ENCODE measurements at places on chromosomes 2 and 18.

DNA sequence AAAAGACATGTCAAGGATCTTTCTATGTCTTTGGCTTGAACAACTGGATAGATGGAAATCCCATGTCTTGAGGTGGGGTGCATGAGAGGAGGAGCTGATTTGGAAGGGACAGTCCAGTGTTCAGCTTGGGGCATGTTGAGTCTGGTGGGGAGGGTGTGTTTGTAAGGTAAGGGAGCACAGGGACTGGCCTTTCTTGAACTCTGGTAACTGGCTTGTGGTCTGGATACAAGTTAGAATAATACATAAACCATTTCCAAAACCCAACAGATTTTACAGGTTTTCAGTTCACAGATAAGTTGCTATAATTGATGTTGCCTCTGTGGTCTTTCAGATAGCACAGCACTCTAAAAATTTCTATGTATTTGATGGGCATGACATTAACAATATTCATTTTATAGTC is 24.2 kb downstream of the RHBDD1 start:
- DNase-seq = no peak

- no peak for DNase-seq
These were observed 126.2 kb downstream of the CAPN13 start for GRCh38 chr2:30681022-30681421.

DNA sequence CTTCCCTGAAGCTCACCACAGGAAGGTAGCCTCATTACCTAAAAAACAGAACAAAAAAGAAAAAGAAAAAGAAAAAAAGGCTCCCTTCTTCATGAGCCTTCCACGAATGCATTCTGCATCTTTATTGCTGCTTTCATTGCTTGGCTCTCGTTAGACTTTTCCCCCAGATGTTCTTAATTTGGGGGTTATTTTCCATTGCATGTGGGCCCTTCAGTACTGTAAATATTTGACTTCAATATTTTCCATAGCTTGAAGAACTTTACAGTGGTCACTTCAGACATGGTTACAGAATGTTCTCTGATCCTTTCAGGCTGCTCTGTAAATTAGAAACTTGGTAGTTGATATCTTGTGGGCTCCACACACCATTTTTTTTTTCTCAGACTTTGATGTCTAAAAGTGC is 65.6 kb upstream of the COPS8 start:
- no peak for DNase-seq

GRCh38 chr2:142562900-142563299 is 314.6 kb upstream of the KYNU start:
- no peak for DNase-seq

- DNase-seq = no peak
These were observed 86.4 kb downstream of the ARL4C start for GRCh38 chr2:234410526-234410925.

DNA sequence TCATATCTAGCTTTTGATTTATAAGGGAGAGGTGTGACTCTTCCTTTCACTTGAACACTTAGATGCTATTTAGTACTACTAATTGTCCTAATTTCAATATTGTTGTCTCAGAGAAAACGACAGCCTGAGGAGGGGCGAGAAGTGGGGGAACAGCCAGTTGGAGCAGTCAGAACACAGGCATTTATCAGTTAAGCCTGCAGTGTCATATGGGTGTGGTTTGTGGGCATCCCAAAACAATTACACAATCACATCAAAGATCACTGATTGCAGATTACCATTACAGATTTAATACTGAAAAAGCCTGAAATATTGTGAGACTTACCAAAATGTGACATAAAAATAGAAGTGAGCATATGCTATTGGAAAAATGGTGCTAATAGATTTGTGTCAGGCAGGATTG is 15.8 kb downstream of the TMEM131 start:
- no peak for DNase-seq

GRCh38 chr2:70702711-70703395 is 65.1 kb downstream of the ADD2 start:
- no peak for DNase-seq

GRCh38 chr2:53960476-53960875 is 10.3 kb downstream of the PSME4 start:
- no peak for DNase-seq

DNA sequence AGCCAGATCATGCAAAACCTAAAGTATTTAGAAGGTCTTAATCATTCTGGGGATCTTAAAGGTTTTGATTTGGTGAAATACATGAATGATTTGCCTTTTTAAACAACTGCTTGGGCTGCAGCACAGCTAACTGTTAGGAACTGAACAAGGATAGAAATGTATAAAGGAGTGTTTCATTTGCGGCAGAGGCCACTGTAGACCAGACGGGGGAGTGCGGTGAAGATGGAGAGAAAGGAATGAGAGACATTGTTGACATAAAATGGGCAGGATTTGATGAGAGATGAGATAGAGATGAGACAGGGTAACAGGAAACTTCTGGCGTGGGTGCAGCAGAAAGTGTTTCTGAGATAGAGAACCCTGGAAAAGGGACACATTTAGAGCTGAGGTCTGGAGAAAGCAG is 308.1 kb downstream of the TMX3 start:
- DNase-seq = no peak

- no peak for DNase-seq
These were observed 164.8 kb downstream of the ARHGAP15 start for GRCh38 chr2:143294068-143294467.

- DNase-seq = no peak
These were observed 154.0 kb downstream of the MAIP1 start for GRCh38 chr2:200109421-200109820.

DNA sequence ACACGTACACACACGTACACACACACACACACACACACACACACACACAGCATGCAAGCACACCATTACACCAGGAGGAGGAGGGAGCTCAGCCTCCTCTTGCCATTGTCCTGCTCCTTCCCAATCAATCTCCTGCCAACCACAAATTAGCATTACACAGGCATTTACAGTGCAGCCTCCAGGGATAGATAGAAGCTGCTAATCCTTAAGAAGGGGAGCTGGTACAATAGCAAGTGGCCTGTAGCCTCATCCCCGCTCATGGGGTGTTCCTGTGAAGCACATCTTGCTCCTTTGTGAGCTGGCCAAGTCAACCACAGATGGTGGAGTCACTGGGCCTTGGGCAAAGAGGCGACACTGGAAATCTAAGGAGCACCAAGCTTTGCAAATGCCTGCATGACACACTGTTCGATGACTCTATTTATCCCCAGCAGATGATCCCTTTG is 110.3 kb upstream of the PKDCC start:
- peak; percentile 39 for DNase-seq

DNA sequence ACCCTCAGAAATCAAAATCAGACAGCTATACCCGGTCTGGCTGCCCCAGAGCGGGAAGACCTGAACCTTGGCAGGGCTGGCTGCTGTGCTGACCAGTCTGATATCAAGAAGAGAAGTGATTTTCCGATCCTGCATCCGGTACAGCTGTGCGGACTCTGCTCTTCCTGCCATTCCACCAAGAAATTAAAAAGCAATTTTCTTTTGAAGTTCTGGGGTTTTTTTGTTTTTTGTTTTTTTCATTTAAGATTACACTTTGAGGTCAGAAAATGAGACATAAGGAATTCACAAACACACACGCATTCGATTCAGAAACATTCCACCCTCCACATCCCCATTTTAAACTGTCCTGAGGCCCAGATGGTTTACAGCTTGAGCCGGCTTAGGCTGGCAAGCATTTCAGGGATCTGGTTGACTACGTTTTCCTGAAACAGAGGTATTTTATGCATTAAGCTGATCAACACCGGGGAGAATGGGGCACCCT is 156.5 kb downstream of the COL6A3 start:
- DNase-seq = no peak

DNA sequence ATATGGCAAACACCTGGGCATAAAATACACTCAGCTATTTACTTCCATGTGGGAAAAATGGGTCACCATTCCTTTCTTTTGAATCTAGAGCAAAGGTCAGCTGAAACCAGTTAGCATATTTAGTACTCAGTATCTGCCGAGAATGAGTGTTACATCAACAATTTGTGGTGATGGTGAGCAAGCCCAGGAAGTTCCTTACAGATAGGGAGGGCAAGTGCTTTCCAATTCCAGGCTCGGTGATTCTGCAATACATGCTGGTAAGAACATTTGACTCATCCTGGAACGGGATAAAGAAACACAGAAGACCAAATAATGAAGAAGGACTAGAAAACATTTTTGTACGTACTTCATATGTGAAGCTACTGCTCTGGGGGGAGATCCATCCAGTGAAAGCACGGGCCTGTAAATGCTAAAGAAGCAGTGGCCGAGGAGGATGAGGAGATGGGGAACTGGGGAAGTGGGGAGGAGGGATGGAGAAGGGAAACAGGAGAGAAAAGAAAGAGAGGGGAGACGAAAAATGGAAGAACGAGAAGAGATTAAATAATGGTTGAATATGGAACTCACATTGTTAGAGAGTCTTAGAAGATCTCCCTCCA is 251.9 kb downstream of the TTC32 start:
- no peak for DNase-seq

DNA sequence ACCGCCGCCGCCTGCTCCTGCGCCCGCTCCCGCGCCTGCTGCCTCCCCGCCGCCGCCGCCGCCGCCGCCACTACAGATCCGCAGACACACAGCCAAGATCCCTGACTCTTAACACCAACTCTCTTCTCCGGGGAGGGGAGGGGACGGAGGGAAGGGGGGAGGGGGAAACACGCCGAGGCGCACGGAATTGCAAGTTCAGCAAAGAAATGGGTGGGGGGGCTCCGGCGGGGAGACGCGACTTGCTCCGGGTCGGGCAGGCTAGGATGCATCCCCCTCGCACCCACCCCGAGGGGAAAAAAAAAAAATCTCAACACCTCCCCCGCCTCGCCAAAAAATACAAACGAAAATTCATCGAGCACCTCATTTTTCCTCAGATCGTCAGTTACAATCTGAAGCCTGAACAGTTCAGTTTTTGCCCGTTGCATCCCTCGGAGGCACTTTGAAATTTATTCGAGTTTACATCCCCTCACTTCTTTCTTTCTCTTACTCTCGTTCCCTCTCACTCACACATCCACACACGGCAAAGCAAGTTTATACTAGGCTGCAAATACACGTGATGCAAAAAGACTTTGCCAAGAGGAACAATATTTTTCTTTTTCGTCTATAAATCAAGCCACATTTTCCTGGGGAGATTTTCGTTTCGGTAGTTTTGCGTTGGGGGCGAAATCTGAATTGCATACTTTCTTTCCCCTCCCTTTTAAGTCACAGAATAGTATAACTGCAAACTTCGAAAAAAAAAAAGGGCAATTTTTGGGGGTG is at the start of gene TCF4:
TSS of gene TCF4 (minus strand) at position 82 of the 759 bp plus-strand sequence. CDS start 1,076 bp downstream, outside the sequence.
- DNase-seq = peak; percentile 67

- no peak for DNase-seq
These were observed 60.1 kb upstream of the YWHAQ start for GRCh38 chr2:9690716-9691498.

- DNase-seq = no peak
These were observed 174.8 kb upstream of the COPS8 start for GRCh38 chr2:236910781-236911495.

GRCh38 chr2:197211881-197212342 is 98.7 kb downstream of the ANKRD44 start:
- no peak for DNase-seq

DNA sequence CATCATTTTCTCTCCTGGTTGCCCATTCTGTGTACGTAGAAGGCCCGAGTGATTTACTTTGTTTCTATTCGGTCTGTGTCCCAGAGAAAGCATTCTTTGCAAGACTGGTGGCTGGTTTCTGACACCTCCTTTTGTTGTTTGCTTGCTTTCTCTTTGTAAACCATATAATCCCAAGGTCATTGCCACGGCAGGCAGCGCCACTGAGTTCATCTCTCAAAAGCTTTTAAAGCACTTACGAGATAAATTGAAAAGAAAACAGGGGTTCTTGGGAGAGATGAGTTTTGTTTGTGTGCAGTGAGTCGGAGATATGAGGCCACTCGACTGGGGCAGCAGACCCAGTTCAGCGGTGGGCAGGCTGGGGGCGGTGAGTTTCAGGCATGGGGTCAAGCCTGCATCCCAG is 137.6 kb downstream of the NCK2 start:
- DNase-seq = peak; percentile 75

- DNase-seq = no peak
These were observed 206.9 kb upstream of the SPRED2 start for GRCh38 chr2:65639156-65639864.

- DNase-seq = no peak
These were observed 5.7 kb upstream of the KLHL29 start for GRCh38 chr2:23379220-23379695.

DNA sequence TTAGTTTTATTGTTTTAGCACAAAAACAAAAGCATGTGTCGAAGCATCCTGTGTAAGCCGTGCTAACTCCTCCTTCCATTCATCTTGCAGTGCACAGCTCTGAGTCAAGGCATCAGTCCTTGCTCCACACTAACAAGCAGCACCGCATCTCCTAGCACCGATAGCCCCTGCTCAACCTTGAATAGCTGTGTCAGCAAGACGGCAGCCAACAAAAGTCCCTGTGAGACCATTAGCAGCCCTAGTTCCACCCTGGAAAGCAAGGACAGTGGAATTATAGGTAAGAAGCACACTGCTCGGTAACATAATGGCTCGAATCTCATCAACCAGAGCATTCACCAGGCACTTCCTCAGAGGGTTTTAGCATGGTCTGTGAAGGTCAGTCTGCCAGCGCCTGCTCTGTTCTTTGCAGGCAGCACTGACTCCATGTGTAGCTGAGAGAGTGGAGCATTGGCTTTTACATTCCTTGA is 136.2 kb downstream of the WDSUB1 start:
- peak; percentile 22 for DNase-seq

DNA sequence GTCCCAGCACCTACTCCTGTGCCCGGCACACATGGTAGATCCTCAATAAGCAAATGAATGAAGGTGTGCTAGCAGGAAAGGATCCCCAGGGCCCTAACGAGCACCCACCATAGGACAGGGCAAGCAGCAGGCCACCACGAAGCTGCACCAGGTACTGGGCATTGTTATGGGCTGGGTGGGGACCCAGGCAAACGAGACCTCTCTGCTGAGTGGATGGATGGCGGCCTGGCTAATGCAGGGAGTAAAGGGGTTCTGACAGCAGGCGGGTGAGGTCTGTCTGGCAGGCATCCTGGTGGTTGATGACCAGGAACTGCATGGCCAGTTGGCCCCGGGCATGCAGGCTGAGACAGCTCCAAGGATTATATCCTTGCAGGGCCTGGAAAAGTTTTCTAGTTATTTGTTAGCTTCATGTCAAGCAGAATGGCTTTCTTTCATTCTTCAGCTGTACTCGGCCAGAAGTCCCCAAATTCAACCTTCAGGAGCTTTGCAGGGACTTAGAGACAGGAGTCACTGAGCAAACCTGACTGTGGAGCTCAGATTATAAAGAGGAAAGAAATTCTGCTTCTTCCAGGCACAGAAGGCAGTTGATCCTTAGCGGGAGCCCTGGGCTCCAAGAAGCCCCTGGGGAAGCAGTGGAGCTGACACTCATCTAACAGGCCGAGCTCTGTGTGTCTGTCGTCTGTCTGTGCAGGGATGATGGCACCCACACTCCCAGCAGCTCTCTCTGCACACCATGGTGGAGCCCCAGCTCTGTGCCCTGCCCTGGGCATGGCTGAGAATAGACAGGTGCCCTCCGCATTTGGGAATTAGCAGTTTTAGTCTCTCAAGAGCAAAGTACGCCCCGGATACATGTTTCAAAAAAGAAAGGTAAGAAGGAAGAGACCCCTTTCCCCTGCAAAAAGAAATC is 51.2 kb downstream of the SDC1 start:
- DNase-seq = no peak
